ENCODE measurements at places on chromosomes 2 and 18.
A peak's percentile ranks its signal among the peaks of the same experiment; 100 is the strongest.

DNA sequence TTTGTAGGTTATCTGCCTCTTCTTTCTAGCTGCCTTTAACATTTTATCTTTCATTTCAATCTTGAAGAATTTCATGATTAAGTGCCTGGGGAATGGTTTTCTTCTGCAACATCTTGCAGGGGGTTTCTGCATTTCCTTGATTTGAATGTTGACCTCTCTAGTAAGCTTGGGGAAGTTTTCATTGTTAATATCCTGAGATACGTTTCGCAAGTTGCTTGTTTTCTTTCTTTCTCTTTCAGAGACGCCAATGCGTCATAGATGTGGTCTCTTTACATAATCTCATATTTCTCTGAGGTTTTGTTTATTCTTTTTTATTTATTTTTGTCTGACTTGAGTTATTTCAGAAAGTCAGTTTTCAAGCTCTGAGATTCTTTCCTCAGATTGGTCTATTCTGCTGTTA, 225.7 kb downstream of the XIRP2 start:
- DNase-seq, result no peak

DNA sequence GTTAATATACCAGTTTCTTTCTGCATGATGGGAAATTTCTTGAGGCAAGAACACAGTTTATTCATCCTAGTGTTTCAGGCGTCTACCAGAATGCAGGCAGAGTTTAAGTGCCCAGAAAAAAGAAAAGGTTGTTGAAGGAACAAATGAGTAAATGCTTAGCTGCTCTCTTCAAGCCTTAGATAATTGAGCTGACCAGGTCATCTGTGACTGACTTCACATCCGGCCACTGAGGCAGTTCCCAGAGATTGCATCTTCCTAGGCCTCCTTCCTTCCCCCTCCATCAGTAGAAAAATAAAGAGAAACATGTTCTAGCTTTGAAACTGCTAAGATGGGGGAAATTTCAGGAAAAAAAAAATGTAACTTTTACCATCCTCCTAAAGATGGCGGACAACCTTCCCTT, 9.4 kb upstream of the TMEM163 start:
- no peak for DNase-seq

GRCh38 chr2:36356990-36357846, 1.6 kb downstream of the CRIM1 start:
- peak; percentile 42 for DNase-seq

- DNase-seq, result peak; percentile 7
Measured at GRCh38 chr2:127128445-127128904, 21.5 kb upstream of the BIN1 start.

- peak; percentile 18 for DNase-seq
Measured at GRCh38 chr2:18404708-18405107, 155.7 kb downstream of the RDH14 start.

GRCh38 chr18:74598350-74599001, 806 bp downstream of the ZNF407 start:
- peak; percentile 28 for DNase-seq

DNA sequence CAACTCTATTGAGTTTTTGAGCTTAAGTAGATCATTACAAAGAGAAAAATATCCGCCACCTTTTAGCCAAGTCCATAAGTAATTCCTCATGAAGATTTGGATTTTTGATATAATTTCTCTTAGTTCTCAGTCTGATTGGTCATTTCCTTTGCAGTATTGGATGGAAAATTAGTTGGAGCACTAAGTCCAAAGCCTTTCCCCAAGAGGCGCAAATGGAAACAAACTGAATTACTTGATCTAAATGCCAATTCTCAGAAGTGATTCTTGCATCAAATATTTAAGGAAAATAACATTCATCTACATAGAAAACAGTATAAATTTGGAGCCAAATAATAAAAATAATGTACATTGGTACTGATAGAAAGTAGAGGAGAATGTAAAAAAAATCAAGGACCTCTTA, 115.6 kb downstream of the CACNB4 start:
- DNase-seq, result no peak

DNA sequence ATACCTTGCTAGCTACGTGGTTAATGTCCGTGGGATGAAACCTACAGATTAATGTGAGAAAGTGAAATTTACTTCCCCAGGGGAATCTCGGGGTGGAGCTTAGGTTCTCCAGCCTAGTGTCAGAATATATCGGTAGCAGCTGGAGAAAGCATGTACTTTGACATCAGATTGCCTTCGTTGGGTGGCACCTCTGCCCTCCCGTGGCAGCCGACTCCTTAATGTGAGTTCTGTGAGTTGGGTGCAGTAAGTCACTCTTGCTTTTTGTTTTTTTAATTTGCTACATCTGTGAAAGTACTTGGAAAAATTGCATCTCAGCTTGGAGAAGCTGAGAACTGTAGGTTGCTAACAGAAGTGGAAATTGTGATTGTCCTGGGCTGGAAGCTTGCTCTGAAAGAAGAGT, 3.6 kb downstream of the KLF11 start:
- no peak for DNase-seq

DNA sequence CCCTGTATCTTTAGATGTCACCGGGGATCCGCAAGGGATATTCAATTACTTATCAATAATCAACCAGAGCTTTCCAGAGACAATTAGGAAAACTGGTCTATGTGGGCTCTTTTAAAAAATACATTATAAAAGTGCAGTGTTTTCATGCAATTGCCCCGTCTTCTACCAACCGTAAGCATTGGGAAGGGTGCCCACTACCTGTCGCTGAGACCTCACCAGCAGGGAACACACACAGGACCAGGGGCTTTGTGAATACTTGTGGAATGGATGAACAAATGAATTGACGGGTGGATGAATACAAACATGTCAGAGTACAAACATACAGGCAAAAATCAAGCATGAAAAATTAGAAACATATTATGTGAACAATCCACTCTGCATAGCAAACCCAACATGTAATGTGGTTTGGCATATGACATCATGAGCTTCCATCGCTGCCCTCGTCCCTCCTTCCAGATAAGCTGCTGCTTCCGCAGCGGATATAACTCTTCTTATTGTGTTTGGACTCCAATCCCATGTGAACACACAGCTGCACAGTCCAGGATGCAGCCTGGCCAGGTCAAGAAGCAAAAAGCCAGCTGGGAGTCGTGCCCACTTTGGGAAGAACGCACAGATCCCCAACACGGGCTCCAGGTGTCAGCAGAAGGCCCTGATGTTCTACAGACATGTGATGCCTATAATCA, 5.3 kb downstream of the FHL2 start:
- DNase-seq, result no peak

GRCh38 chr2:64601034-64601754, 52.5 kb downstream of the SERTAD2 start:
- no peak for DNase-seq

GRCh38 chr2:40226637-40227036, 225.3 kb downstream of the SLC8A1 start:
- DNase-seq, result no peak

DNA sequence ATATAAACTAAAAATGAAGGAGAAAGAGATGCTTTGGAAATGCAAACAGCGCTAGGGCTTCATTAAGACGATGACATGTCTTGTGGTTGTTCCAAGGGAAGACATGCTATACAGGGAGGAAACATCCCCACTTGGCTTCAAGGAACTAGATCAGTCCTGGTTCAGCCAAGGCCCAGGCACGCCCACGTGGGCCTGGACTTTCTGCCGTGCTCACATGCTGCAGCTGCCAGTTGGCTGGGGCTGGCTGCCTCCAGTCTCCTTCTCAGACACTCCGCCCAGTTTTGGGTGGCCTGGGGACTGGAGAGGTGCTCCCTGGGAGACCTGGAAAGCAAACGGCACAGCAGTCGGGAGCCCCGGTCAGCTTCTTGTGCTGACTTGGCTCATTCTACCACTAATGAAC, 109.6 kb downstream of the GLI2 start:
- DNase-seq, result no peak

- no peak for DNase-seq
Measured at GRCh38 chr2:216635701-216636550, 2.7 kb downstream of the IGFBP2 start.

DNA sequence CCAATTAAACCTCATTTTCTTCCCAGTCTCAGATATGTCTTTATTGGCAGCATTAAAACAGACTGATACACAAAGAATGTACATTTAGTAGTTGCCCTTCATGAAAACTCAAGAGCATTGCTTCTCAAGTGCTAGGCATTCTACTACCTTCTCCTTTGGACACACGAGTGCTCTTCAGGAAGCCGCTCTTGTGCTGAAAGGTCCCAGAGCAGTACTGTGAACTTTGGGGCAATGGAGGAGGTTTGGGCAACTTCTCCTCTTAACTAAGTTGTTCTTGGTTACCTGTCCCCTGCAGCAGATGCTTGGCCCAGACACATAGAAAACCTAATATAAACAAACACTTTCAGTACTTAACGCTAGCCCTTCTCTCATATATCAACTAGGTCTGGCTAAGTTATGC, 362.8 kb downstream of the DPP10 start:
- no peak for DNase-seq

GRCh38 chr2:171238946-171239345, 78.3 kb upstream of the TLK1 start:
- DNase-seq, result no peak

DNA sequence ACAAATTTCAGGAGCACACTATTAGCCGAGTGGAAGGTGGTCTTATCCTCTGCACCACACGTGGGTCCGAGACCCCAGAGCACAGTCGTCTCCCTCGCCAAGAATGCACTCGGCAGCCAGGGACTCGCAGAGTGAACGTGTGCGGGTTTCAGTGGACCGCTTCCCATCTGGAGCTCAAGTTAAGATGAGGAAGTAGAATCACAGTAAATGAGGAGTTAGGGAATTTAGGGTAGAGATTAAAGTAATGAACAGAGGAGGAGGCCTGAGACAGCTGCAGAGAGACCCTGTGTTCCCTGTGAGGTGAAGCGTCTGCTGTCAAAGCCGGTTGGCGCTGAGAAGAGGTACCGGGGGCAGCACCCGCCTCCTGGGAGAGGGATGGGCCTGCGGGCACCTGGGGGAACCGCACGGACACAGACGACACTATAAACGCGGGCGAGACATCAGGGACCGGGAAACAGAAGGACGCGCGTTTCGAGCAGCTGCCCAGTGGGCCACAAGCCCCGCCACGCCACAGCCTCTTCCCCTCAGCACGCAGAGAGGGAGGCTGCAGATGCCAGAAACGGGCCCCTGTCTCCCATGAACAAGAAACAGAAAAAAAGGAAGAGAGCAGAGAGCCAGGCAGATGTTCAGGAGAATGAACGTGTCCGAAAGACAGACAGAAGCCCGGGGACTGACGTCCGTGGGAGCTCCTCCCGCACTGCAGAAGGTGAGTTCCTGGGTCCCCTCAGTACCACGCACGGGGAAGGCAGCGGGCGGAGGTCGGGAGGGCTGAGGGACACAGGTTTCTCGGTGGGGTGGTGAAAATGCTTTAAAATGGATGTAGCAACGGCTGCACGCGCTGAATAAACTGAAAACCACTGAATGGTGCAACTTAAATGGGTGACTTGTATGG, 5.4 kb upstream of the KCNG2 start:
- DNase-seq, result no peak

DNA sequence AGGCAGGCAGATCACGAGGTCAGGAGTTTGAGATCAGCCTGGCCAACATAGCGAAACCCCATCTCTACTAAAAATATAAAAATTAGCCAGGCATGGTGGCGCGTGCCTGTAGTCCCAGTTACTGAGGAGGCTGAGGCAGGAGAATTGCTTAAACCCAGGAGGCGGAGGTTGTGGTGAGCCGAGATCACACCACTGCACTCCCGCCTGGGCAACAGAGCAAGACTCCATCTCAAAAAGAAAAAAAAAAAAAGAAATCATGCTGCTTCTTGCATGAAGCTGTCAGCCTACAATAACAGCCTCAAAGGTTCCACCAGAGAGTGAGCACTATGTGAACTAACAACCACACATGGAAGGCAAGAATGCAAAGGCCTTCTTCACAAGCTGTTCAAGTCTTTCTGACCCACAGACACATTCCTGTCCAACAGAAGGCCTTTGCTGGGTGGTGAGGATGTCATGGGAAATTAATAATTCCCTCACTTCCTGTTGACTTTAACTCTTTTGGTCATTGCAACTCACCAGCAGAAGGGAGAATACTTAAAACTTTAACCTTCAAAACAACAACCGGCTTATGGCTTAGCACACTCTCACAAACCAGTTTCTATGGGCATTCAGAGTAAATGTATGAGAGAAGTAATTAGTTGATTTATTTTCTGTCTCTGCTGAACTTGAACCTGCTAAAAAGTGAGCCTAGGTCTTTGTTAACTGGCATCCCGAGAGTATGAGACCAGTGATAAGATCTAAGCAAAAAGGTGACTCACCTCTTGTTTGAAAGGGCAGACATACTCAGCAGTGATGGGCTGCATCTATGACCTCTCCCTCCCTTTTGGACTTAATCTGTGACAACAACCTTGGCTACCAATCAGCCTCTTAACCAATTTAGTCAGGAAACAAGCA, 11.8 kb downstream of the PLEKHM3 start:
- DNase-seq, result no peak

DNA sequence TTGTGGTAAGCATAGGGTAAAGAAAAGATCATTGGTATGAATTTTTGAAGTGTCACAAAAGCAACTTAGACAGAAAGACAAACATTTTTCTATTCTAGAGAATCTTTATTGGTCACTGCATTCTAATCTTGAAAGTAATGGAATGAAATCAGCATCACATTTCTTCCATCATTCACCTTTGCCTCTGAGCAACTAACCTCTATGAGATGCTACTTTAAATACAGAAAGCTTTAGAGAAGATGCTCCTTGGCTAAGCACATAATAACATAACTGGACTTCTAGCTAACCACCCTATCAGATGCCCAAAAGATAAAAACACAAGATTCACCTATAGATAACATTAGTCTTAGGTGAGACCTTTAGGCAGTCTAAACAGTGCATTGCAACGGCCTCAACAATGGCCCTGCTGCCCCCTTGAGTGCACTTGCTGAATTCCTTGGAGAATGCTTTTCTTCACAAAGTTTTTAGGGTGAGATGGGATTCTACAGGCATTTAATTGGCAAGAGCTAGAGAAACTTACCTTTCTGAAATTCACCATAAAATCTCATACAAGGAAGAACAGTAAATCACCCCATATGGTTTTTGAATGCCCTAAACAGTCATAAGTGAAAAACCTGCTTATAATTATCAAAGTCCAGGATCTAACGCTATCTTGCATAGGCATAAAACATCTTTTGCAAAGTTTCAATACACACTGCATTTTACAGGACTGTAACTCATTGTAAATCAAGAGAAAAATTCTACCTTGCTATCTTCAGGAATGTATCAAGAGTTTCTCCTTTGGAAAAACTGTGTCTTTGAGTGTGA, 791.3 kb upstream of the CHAC2 start:
- DNase-seq, result peak; percentile 9

- DNase-seq, result no peak
Measured at GRCh38 chr2:219216535-219216915, 2.2 kb downstream of the ABCB6 start.

- DNase-seq, result no peak
Measured at GRCh38 chr2:46051085-46051484, 246.1 kb upstream of the EPAS1 start.

DNA sequence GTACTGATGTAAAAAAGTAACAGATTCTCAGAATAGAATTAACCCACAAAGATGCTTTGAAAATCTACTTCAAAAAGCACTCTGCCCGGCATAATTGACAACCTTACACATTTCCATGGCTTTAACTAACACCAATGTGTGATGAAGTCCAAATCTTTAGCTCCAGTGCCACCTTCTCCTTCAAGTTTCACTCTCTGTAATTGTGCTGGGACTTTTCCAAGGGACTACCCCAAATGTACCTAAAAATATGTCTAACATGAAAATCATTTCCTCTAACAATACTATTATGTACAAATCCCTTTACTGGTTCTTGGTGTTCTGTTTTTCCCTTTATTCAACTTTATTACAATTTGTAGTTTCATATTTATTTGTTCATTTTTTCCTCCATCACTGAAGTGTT, 20.6 kb upstream of the UBE2E3 start:
- DNase-seq, result no peak
